ENCODE measurements at places on chromosomes 3 and 15.

DNA sequence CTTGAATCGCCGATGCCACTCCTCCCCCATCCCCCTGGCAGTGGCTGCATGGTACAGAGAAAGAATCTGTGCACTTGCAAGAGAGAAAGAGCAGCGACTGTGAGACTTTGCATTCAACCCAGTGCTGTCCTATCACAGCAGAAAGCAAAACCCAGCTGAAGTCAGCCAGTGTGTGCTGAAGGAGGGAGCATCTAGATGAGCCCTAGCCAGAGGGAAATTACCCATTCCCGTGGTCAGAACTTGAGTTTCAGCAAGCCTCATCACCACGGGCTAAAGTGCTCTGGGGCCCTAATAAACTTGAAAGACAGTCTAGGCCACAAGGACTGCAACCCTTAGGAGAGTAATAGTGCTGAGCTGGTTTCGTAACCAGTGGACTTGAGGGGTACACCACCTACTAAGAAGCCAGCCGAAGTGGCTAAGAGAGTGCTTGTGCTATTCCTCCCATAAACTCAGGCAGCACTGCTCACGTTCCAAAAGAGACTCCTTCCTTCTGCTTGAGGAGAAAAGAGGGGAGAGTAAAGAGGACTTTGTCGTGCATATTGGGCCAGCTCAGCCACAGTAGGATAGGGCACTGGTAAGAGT lies 15.2 kb upstream of the PIK3R4 start:
- no peak for DNase-seq

DNA sequence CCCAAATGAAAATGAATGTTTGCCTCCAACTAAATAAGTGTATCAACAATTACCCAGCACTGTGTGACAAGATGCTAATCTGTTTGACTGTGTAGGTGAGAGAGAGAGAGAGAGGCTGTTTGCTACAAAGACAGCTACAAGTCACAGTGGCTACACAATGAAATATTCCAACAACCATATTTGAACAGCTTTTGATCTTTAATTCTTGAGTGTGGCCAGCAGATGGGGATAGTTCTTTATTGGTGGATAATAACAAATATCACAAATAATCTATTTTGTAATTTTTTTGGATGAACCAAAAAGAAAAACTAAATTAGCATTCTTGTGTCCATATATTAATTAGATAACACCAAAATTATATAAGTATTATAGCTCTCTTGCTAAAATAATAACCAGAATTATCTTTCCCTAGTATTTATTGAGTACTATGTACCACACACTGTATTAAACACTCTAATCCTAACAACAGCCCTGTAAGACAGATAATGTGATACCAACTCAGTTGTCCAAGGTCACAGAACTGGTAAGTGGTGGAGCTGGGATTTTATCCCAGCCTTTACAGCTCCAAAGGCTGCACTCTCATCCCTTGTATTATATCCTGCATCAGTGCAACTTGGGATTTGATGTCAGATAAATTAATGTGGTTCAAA lies 61.9 kb upstream of the C3orf80 start:
- no peak for DNase-seq

GRCh38 chr15:61184431-61184830 lies 44.7 kb downstream of the RORA start:
- DNase-seq: no peak

DNA sequence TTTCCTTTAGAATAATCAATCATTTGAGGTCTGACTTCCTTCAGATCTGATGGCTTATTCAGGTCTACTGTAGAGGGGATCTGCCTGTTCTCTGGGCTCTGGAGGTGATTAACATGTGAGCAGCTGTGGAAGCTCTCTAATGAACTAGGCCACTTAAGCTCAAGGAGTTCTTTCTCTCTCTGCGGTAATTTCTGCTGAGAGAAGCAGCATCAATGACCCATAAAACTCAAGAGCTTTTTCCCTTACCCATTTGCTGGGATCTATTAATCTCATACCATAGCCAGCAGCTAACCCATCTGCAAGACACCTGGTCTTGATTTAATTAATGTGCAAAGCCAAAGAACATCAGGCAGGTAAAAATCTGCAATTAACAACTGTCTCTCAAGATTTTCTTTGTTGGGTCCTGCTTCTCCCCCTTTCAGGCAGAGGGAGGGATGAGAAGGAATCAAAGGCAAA lies 73.2 kb upstream of the DLG1 start:
- no peak for DNase-seq

GRCh38 chr3:81218023-81218422 lies 543.4 kb downstream of the GBE1 start:
- DNase-seq: no peak

DNA sequence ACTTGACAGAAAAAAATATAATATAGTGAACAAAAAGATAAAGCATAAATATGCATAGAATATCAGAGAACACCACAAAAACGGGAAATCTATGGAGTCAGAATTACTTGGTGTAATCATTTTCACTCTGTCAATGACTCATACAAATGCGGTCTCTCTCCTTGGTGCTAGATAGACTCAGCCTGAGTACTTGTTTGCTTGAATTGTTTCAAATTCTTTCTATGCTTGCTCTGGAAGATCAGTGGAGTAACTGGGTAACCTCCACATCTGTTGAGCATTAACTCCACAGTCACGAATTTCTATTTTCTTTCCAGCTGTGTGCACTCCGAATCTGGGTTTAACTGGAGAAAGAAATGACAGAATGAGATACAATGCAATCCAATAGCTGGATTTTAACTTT lies 760.4 kb downstream of the ZPLD1 start:
- DNase-seq: no peak

DNA sequence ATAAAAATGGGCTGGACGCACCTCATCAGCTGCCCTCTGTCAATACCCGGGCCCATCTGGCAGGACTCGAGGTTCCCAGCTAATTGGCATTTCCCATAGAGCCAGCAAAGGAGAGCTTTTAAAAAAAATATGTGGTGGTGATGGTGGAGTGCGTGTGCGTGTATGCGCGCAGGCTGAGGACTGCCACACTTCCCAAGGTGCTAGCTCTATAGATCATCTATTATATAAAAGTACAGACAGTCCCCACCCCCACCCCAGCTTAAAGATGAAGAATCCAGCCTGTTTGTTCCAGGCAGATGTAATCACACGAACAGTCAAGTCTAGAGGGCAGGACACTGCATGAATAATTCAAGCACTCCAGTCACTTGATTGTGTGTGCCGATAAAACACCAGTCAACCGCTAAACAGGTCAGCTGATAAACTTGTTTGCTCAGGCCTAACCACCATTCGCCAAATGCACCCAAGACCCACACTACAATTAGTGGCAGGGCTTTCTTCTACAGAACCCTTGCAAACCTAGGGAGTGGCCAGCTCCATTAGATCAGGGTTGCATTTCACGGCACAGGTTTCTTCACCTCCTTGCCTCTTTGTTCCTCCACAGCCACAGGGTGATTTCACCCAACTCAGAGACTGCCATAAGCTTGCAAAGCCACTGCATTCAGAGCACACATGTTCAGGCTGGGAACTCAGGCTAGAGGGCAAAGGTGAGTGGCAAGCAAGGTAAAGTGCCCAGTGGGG lies 5.8 kb downstream of the TLE3 start:
- DNase-seq: no peak

- DNase-seq: no peak
These were observed 36.3 kb upstream of the RAB6B start for GRCh38 chr3:133932009-133932408.

DNA sequence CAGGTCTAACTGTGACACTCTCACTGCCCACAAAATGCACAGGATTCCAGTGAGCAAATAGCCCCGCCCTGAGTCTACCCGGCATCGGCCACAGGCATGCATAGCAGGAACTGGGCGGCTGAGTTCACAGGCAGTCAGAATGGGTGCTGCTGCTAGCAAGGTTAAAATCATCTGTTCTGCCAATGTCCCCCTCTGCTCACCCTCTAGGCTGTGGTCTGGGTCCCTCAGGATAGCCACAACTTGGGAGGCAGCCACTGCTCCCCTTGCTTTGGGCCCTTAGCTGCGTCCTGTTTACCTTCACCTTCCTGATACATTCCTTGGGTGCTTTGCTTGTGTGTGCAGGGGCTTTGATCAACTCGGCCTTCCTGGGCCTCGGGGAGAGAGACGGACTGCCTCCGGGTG lies 232.9 kb upstream of the RGMA start:
- no peak for DNase-seq

GRCh38 chr3:152232001-152232400 lies 36.7 kb upstream of the MBNL1 start:
- DNase-seq: no peak

DNA sequence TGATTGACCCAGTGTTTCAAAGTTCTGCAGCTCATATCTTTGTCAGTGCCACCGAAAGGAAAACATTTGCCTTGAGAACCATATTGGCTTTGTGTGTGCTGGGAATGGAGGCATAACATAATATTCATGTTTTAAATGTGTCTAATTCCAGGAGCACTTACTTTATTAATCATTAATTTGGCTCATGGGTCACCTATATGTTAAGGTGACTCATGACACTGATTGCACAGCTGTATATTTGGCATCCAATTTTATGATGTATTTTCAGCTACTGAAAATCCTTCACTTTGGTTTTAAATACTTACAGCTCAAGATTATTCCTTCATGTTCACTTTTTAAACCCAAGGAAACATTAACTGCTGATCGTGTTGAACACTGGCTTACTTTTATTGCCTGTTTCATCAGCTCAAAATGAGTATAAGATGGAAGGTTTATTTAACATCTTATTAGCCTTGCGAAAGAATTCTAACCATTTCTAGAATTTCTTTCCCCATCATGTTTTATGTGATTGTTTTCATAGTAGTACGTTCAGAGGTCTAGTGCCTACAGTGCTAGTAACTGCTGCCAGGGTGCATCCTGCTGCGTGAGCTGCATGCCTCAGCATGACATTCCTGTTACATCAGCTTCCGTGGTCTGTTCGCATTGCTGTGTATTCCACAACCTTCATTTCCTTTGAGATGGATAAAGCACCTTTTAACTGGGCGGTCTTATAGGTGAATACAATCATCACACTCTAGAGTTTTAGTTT lies 63.7 kb downstream of the LRCH3 start:
- no peak for DNase-seq
